ENCODE measurements at places on chromosomes 12 and 14.
A peak's percentile ranks its signal among the peaks of the same experiment; 100 is the strongest.

DNA sequence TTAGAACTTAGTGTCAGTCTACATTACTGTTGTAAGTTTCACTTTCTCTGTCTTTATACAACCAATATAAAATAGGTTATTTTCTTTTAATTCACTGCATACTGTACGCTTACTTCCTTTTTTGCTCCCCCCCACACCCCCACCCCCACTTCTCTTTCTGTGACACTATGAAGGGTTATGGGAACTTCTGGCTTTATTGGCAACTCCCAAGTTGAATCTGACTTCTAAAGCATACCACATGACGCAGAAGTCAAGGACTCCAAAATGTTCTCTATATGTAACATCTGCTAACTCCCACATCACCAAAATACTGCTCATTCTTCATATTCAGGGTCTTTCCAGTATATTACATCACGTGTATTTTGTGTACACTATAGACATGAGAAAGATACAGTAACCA is 81.2 kb upstream of the ATXN7L3B start:
- DNase-seq: no peak

DNA sequence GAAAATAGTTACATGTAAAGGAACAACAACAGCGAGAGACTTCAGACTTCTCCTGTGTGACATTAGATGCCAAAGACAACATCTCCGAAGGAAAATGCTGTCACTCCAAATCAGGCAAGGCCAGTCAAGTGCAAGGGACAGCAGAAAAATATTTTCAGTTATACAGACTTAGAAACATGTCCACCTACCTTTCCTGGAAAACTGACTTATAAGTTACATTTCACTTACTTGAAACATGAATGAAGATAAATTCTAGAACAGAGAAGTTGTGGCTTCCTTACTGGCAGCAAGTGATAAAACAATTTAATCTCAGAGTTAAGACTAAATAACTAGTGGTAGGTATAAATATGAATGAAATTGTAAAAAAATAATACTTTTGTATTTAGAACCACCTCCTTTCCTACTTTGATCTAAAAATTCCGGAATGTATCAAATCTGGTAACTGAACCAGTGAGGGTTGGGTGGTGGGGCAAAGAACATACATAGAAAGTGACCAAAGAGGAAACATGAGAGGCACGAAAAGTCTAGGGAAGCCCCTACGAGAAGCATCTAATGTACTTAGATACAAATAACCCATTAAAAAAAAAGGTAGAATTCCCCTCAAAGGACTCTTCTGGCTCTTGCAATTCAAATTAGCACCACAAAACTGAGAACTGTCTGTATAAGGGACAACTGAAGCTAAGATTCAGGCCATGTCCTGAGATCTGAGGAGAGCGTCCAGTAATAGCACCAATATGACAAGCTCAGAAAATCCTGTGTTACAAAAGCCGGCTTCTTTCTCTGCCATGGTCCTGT is 21.2 kb downstream of the MTHFD1 start:
- no peak for DNase-seq

GRCh38 chr14:51138404-51139103 is 43.6 kb upstream of the TRIM9 start:
- DNase-seq: no peak

GRCh38 chr12:3464561-3464960 is 26.4 kb upstream of the PRMT8 start:
- DNase-seq: no peak

DNA sequence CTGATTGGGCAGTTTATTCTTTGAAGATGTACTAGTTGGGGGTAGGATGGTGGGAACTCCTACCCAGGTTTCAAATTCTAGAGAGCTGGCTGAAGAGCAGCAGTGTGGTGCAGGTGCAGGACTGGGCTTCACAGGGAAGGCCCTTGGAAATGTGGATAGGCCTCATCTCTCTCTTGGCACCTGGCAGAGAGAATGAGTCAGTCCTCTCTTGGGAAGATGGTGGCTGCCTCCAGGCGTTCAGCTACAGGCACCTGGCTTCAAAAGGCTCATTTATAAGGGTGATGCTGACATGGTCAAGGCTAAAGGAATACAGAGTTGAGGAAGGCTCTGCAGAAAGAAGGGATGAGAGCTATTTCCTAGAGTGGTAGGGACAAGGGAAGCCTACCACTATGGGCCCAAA is 179.7 kb upstream of the VASH1 start:
- DNase-seq: no peak

DNA sequence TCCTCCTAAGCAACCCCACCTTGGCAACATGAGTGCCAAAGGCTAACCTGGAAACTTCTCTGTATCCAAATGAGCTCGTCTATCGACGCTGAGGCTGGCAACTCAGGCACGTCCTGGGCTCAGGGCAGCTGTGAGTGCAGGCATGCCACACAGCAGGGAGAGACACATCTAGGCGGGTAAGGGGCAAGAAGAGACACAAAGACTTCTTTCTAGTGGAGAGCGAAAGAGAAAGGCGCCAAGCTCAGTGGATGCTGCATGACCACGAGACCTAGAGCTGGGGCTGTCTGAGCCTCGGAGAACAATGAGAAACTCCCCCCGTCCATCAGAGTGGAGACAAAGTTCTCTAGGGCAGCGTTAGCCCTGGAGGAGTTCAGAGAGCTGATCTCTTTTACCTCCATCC is 170.4 kb downstream of the CALM1 start:
- no peak for DNase-seq

GRCh38 chr14:75626396-75626795 is 34.3 kb downstream of the ERG28 start:
- no peak for DNase-seq

GRCh38 chr14:28272270-28272669 is 494.3 kb upstream of the FOXG1 start:
- no peak for DNase-seq

DNA sequence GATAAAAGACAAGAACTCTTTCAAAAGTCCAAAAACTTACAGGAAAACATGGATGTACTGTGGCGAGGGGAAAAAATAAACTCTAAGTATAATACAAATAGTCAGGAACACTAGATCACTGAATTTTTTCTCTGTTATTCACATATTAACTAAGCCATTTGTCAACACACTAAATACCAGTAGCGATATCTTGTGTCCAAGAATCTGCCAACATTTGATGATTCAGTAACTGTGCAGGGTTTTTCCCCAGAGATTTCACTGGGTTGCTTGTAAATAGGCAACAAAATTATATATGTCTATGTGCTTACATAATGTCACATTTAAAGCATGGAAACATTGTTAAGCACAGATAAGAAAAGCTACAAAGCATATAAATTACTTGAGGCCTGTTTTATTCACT is 205.9 kb downstream of the KIF21A start:
- no peak for DNase-seq

DNA sequence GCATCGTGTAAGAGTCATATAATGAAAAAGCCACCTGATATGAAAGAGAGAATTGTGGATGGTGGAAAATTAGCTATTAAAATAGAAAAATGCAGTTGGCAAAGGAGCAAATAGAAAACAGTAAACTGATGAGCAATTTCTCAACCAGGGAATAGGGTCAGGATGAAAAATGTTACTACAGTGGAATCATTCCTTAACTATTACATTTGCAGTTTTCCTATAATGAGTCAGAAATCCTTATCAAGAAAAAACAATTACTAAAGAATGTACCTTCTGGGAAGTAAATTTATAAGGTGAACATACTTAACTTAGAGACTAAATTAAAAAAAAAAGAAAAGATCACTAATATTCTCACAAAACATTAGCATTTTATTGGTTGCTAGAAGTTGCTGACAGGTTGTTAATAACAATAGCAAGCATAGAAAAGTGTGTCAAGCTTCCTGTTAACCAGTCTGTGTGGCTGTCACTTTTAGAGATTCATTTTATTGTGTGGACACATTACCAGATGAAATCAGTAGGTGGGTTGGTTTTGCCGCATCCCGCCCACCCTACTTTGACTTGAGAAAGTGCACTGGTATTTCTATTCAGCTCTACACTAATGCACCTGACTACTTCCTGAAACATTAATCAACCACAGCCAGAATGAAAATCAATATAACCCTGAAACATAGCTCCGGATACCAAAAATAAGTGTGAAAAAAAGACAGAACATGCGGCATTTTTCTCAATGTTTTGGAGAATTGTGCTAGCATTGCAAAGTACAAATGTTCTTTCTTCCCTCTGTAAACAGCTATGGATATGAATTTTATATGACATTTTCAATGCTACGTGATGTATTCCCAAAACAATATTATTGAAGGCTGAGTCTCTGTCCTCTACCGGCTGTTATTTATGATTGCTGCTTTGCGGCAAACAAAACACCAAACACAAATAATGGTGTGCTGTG is 576.7 kb downstream of the SLC16A7 start:
- no peak for DNase-seq

- DNase-seq: no peak
These were observed 3.8 kb downstream of the MCRS1 start for GRCh38 chr12:49563951-49564685.

DNA sequence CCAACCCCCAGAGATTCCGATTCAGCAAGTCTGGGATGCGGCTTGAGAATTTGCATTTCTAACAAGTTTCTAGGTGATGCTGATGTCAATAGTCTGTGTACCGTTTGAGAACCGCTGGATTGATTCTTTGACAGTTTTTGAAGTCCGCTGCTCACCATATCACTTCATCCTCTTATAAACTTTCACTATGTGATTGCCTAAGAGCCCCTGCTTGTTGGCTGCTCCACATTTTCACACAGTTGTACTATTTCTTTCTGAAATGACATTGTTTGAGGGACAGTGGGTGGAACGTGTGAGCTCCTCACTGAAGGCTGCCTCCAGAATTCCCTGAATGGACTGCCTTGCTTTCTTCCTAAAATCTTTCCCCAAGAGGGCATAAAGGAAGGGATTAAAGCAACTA is 7.7 kb downstream of the C3AR1 start:
- DNase-seq: no peak

- no peak for DNase-seq
These were observed 24.7 kb downstream of the ITPK1 start for GRCh38 chr14:93090826-93091555.

DNA sequence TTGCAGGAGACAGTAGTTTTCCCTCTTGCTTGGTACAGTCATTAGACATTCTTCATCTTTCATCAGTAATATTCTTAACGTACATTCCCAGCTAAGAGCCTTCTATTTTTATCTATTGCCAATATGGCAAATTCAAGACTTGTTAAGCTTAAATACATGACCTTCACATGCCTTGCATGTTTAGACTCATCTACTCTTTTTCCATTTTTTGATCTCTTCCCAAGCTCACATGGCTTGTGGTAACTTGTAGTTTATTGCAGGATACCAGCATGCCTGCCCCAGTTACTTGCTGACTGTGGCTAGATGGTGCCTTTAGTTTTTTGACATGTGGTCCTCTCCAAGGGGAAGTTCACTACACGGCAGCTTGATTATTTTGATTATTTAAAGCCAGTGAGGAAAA is 729.0 kb downstream of the SLC6A15 start:
- no peak for DNase-seq

- peak; percentile 73 for DNase-seq
These were observed 28.0 kb upstream of the GARIN6 start for GRCh38 chr12:99619389-99620158.

GRCh38 chr14:62445570-62445969 is 599.7 kb downstream of the KCNH5 start:
- DNase-seq: no peak

DNA sequence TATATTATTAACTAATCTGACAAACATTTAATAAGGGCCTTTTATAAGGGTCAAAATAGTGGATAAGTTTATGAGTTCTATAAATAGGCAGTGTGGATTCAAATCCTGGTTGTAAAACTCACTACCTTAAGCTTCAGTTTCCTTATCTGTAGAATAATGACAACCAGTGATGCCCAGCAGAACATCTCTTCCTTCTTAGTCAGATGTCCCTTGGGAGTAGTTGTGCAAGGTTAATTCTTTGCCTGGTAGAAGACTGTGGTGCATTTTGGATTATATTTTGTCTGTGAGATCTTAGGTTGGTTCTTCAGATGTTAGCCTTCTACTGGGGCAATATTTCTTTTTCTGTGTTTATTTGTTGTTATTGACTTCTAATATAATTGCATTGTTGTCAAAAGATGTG is 59.5 kb downstream of the ARID2 start:
- DNase-seq: peak; percentile 26

- DNase-seq: peak; percentile 81
These were observed 55.0 kb downstream of the PHETA1 start for GRCh38 chr12:111313833-111314259.

DNA sequence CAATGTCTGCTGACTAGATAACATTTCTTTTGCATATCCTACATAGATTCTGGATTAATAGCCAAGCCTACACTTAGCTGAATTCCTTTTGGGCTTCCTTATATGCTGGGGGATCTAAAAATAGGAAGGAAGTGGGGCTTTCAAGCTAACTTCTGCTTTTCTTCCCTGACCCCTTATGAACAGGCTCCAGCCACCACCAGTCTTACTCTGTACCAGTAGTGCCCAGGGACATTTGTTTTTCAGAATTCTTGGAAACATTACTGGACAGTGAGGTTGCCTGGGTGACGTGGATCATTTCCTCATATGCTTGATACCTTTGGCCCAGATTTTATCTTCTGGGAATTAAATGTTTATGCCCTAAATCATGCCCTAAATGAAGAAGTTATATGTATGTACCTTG is 55.9 kb upstream of the SRRM4 start:
- no peak for DNase-seq

Measured in NAMALWA (cell line).